Fibroblast of lung (primary cell): ENCODE measurements at places on chromosomes 1 and 21.
A peak's percentile ranks its signal among the peaks of the same experiment; 100 is the strongest.

GRCh38 chr21:14548779-14549178, 2.7 kb upstream of the SAMSN1 start:
- no peak for DNase-seq

DNA sequence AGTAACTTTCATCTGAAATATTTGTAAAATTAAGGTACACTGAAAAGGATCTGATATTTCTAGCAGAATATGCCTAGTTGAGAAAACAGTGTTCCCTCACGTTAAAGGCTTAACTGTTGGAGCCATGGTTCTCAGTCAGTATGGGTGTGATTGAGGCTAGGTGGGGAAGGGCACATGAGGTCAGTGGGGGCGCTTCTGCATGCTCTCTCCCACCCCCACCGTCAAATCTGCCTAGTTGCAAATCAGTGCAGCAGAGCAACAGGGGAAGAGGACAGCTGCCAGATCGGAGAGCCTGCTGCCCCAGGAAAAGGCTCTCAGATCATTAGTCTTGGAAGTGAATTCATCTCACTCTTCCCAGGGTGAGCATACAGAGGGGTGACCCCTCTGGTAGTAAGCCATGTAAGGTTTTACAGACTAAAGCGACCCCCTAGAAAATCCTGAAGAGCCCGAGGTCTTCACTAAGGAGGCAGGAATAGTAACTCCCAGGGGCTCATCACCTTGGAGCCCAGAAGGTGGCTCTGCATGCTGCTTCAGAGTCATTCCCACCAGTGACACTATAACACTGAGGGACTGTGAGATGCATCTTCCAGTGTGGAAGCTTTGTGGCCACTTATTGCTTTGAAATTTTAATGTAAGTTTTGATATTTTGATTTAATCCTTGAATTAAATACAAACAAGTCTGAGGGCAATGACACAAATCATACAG, 83.1 kb upstream of the BARHL2 start:
- DNase-seq: no peak

GRCh38 chr1:232856541-232856940, 51.3 kb downstream of the MAP10 start:
- peak; percentile 29 for DNase-seq

GRCh38 chr1:12063141-12064072, at the start of gene TNFRSF8:
TSS of gene TNFRSF8 (plus strand) at chr1:12063303. CDS start at chr1:12063599, 296 bp downstream.
- peak; percentile 20 for DNase-seq

DNA sequence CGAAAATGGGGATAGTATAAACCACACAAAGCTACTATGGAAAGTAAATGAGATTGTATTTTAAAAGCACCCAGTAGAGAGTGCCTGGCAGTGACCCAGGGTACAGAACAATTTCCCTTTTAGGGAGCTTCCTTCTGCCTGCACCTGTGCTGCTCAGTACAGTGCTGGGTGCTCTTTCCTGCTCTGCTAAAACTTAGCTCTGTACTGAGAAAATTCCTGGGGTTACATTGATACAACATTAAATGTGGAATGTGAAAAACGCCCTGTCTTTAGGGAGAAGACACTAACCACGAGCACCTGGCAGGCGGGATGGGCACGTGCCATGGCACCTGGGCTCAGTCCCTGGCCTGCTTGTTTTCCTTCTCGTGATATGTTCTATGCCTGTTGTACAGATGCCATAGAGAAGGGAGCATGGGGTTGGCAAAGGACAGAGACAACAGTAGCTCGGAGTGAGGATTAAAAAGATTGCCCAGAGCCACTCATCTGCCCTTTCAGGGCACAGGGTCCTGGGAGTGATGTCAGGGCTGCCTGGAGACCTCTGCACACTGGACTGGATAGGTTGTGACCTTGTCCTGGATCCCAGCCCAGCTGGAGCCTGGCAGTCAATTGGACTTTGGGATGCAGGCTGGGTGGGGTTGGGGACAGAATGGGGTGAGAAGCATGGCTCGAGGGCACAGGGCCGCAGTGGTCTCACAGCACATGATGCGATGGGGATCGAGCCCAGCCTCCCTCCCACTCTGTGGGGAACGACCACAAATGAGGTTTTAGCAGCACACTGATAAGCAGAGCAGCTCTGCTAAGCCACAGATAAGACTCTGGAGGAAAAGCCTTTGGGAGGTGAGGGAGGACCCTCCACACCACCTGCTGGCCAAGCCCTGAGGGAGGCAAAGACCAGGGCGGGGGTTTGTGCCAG, 4.2 kb downstream of the SPATA46 start:
- DNase-seq: peak; percentile 39

- DNase-seq: peak; percentile 95
Observed at GRCh38 chr1:179143322-179143721, 61.5 kb downstream of the TOR3A start.
